Amniotic stem cell (primary cell): ENCODE measurements at places on chromosomes 7 and 10.
A peak's percentile ranks its signal among the peaks of the same experiment; 100 is the strongest.

DNA sequence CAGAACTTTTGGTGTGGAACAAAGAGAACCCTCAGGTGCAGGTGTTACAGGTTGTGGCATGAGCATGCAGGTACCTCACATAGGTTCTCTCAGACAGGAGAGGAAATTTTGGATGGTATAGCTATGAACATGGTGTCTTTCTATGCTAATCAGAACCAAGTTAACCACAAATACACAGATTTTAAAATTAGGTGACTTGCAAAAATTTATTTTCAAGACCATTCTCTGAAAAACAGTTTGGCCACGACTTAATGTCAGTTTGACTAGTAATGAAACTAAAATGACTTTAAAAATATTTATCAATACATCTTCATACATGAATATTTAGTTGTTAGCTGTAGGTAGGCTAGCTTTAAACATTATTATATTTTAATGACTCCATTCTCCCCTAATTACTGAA is 129.6 kb downstream of the SRI start:
- DNase-seq: no peak

- no peak for DNase-seq
Observed at GRCh38 chr7:39838326-39838725, 111.7 kb upstream of the CDK13 start.

- no peak for DNase-seq
Observed at GRCh38 chr7:3109311-3109915, 65.7 kb upstream of the CARD11 start.

DNA sequence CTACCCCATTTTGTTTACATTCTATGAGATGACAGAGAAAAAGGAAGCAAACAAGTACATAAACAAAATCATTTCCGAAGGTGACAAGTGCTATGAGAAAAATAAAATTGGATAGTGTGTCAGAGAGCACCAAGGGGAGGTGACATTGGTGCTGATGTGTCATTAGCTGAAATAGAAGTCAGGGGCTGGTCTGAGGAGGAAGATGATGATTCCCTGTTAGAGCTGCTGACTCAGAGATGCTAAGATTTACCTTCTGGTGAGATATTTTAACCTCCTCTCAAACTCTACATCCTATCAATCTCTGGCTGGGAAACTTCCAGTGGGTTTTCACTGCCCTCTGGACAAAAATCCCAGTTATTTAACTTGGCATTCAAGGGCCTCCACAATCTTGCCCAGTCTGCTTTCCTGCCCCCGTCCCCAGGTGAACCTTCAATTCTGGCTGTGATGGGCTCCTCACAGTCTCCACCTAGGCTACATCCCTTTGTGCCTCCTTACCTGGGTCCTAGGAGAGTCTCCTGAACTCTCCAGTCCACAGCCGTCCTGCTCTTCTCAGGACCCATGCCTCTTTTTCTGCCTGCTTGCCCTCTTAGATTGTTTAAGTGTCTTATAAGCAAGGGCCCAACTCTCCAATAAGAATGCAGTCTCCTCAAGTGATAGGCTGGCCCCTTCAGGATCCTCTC is 26.6 kb downstream of the DUSP5 start:
- DNase-seq: no peak

- no peak for DNase-seq
Observed at GRCh38 chr7:147535701-147536111, 1054.9 kb upstream of the C7orf33 start.

DNA sequence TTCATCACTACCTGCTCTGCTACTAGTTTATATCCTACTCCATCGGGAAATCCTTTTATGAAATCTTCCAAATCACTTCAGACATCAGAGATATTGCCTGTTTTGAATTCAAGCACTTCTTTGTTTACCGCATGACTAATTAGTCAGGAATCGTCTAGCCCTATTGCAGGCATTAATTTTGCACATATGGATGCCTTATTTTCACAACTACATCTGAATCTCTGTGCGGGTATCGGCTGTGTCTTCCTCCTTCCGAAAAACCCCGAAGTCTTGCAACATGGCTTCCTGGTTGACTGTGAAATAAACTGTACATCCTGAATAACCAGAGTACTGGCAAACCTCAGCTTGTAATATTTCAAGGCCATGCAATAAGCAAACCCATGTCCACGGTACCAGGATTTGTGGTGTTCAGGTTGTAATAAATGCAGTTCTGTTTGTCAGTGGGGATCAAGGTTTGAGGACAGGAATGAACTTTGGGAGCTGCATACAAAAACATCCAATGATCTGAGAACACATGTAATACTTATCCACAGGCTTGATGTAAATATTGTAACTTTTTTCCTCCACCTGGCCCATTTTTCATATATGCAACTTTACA is 642.1 kb downstream of the PARD3 start:
- no peak for DNase-seq

DNA sequence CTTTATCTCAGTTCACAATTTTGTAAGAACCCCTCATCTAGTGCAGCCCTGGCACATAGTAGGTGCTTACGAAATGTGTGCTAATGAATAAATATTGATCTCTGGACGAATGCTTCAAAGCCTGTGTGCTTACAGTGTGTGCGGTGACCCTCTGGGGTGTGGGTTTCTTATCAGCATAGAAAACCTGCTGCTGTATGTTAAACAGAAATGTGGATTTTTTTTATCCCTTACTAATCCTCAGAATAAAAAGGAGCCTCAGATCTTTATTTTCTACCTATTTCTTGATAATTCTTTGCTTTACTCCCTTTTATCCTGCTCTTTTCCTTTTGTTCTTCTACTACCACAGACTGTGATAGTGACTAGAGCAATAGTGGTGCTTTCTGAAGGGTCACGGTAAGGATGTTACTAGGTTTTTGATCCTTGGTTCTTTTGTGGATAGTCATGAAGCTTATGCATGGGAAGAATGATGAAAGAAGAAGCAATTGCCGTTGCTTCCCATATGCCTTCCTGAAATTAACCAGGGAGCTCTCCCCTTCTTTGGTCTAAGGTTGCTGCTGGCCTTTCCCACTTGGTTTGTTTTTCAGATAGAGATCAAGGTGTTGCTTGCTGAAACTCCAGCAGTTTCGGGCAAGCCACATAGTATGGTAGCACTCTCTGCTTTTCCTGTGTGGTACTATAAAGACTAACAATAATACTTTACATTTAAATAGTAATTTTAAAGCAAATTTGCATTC is 44.7 kb downstream of the SPAG6 start:
- DNase-seq: no peak

DNA sequence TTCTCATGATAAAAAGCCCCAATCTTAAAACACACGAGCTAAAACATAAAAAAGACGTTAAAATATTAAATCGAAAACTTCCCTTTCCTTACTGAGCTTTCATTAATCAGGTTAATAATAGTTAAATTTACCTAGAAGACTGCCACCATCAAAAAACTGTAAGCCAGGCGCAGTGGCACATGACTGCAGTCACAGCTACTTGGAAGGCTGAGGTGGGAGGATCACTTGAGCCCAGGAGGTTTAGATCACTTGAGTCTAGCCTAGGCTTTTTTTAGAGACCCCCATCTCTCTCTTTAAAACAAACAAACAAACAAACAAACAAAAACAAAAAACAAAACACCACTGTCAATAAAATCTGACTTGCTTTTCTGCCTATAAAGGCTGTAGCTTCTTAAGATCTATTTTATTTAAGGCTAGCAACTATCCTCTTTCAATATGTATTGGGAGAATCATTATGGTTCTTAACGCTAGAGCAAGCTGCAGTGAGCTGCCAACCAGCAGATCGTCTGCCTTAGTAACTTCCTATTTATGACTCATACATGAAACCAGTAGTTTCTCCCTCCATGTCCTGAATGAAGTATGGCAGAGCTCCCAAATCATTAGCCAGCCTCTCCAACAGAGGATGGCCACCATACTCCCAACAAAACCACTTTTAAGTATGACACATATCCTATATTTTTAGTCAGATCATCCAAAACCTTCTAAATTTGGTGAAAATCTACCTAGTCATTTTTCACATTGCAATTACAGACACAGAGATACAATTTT is 163.7 kb downstream of the SRPK2 start:
- DNase-seq: peak; percentile 40

DNA sequence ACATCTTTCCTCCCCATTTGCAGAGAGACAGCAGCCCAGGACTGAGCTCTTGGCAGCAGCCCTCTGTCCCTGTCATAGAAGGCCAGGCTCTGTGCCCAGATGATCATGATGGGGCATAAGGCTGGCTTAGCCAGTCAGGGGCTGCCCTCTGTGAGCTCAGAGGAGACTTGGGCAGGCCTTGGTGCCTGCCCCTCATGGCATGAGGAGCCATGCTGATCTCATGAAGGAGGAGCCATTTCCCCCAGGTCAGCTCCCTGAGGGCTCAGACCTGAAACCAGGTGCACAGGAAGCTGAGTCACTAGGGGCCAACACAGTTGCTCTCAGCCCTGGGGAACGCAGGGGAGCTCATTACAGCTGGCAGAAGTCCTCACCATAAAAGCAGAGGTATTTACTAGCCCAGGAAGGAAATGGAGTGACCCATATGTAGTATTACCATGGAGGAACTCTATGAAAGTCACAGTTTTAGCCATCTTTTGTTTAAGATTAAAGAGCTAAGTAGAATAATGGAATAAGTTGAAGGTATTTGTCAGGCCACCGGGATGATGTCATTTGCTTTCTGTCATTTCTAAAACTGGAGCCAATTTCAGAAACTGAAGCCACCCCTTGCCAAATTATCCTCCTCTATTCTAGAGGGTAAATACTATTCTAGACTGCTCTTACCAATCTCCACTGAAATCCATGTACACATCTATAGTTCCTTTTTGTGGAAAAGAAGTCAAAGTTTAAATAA is 362.4 kb upstream of the ZNF32 start:
- no peak for DNase-seq

DNA sequence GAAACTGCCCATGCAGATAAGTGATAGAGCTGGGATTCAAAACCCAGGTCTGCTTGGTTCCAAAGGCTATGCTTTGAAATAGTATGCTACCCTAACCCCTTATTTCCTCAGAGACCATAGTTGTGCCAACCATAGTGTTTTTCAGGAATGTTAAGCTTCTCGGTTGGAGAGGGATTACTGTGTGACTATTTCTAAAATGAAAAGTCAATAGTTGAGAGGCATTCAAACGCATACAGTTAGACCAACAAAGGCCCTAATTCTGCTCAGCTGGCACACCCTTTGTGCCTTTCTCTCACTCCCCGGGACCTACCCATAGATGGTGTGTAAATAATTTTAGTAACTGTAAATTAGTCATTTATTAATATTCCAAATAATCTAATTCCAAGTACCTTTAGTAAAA is 64.6 kb upstream of the RNF148 start:
- no peak for DNase-seq

DNA sequence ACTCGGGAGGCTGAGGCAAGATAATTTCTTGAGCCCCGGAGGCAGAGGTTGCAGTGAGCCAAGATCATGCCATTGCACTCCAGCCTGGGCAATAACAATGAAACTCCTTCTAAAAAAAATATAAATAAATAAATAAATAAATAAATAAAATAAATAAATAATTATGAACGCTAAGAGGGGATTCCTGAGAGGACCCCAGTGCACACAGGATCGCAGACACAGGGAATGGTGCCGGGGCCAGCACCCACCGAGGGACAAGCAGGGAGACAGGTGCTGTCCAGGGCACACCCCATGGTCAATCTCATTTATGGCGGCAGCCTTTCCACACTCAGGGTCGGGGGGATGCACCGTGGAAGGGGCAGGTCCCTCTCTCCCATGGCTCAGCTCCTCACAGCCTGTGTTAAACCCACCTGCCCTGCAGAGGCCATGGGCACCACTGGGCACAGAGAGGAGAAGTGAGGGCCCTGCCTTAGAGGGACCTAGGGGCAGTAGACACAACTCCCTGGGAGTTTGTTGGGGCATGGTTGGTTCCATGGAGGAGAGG is 2.2 kb upstream of the RAMP3 start:
- no peak for DNase-seq

DNA sequence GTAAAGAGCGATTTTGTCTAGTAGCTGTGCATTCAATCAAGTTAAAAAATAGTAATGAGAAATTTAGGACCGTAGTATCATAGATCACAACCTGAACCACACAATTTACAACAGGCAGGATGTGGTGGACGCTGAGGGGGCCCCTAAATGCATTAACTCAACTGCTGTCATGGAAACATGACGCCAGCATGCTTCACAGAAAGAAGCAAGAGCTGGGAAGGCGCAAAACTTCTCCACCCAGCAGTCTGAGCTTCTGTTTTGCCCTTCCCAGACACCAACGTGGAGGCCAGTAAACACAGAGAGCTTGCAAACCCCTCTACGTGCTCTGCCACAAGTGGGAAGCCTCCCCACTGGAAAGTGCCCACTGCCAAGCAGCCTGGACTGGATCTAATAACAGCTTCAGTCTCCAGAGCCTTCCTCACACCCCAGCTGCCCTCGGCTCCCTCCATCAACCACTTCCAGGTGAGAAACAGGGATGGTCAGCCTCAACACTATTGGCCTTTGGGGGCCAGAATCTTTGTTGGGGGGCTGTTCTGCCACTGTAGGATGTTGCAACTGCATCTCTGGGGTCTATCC is 151.8 kb downstream of the SFMBT2 start:
- no peak for DNase-seq

DNA sequence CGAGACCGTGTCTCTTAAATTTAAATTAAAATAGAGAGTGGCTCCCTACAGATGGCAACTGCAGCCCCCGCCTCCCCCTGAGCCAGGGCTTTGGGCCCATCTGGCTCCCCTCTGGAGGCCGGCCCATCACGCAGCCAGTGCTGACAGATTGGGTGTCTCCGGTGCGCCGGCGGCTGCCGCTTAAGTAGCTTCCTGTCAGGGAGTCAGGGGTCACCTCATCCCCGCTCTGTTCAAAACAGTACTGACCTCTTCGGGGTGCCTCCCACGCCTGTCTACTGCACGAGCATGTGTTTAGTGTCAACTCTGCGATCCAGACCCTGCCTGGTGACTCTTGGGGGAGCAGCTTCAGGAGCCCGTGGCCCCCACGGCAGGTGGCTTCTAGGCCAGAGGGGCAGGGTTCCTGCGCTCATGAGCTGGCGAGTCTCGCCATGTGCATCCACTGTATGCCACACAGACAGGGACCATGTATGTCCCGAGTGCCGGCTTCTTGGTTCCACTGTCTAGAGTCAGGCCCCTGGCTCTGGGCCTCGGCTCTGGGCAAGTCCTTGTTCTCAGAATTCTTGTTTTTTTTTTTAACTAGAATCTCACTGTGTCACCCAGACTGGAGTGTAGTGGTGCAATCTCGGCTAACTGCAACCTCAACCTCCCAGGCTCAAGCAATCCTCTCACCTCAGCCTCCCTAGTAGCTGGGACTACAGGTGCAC is 36.1 kb downstream of the KCTD7 start:
- DNase-seq: no peak

- DNase-seq: no peak
Observed at GRCh38 chr10:98047009-98047741, 16.8 kb upstream of the CRTAC1 start.

DNA sequence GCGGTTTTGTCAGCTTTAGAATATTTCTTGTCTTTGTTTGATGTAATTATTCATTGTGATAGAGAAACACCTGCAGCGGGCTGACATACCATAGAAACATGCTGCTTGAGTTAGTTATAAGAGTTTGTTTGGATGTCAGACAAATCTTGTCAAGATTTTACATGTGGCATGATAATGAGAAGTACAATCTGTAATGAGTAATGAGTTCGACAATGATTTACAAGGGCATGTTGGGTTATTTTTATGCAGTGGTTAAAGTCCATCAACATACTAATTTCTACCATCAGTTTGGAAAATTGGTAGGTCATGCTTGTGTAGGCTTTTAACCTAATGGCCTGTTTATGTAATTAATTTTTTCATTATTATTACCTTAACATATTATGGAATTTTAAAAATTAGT is 31.3 kb downstream of the FZD1 start:
- no peak for DNase-seq
